ENCODE measurements at places on chromosomes 2 and 18.

DNA sequence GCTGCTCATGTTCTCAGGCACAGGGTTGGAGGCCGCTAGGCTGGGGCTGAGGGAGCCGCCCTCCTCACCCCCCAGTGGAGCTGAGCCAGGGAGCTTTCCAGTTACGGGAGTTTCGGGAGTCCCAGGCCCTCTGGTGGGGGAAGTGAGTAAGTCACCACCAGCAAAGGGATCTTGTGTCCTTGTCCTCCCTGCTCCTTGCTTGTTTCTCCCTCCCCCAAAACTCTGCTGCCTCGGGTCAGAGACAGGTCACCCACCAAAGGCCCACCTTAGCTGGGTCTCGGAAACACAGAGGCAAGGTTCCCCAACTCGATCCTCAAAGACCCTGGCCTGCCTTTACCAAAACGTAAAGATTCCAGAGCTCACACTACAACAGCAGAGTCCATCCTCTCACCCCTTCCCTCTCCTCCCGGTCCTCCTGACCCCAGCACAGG, 60.5 kb upstream of the POMC start:
- DNase-seq: peak; percentile 47

DNA sequence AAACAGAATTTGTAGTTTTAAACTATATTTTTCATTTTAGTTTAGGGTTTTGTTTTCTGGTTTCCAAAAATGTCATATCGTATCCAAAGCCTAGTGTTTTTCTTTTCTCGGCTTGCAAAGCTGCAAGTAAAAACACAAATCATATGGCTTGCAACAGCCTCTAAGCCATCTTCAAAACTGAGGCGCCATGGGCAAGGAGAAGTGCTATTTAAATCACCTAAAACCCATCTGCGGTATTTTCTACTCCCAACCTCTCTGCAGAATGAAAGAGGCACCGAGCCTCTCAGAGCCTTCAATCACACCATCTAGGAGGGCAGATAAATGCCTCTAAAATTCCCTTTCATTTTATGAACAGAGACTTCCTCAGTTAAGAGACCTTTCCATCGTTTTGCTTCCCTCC, 25.2 kb downstream of the FECH start:
- no peak for DNase-seq

GRCh38 chr18:25445430-25445829, 93.5 kb upstream of the ZNF521 start:
- no peak for DNase-seq

DNA sequence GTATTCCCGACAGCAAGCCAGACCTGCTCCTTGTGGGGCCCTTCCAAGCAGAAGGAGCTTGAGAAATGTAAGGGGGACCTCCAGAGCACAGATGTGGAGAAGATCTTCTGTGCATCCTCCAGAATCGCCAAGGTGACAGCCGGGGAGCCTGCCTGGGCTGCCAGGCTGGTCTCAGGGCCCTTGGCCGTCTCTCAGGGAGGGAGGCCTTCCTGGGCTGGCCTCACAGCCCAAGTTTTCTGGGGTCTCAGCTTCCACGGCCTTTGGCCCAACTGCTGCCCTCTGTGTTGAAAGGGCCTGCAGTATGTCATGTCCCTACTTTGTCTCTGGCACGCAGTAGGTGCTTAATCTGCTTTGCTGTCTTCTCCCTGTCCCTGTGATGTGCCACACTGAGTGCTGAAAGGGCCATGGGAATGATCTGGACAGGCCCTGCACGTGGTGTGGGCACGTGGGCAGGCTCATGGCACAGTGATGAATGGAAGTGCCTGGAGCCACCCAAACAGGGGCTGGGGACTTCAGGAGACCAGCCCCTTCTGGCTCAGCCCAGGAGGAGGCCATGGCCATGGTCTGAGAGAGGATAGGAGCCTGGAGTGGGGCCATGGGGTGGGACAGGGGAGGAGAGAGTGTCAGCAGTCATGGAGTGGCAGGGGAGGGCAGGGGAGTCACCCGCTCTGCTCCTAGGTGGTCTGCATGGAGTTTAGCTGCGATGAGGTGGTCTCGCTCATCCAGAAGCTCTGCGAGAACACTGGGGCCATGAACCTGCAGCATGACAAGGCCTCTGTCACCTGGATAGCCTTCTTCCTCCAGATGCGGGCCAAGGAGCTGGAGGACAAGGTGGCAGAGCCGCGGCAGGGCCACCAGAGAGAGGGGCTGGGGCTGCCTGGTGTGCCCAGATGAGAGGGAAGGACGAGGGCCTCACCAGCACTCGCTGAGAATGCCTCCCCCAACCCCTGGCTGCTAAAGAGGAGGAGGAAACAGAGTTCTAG, 35.4 kb downstream of the HJURP start:
- no peak for DNase-seq

DNA sequence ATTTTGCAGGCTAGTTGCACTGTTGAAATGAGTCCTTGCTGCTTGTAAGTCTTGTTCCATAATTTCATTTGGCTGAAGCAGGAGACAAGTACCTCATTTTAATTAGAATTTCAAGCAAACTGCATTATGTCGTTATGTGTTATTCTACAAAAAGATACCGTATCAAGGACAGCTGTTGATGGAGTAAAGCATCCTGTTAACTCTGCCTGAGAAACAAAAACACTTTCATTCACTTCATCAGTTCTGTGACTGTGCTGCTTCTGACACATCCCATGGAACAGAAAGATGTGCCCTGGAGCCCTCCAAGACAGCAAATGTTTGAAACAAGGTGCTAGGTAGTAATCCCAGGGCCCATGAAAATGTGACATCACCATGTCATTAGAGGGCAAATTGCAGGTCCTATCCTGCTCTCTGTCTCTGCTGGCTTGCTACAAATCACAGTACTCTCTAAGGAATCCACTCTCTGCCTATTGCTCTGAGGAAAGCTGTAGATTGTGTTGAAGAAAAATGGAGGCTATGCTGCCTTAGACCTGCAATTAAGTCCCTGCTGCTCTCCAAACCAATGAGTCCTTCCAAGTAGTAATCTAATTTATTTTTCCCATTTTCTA, 209.7 kb upstream of the PARD3B start:
- no peak for DNase-seq
